Natural killer cell (primary cell): ENCODE measurements at places on chromosomes 4 and X. TPM values are rescaled to one million over a fixed set of nuclear protein-coding genes. Genes with fewer than 3 reads are reported as not detected.

DNA sequence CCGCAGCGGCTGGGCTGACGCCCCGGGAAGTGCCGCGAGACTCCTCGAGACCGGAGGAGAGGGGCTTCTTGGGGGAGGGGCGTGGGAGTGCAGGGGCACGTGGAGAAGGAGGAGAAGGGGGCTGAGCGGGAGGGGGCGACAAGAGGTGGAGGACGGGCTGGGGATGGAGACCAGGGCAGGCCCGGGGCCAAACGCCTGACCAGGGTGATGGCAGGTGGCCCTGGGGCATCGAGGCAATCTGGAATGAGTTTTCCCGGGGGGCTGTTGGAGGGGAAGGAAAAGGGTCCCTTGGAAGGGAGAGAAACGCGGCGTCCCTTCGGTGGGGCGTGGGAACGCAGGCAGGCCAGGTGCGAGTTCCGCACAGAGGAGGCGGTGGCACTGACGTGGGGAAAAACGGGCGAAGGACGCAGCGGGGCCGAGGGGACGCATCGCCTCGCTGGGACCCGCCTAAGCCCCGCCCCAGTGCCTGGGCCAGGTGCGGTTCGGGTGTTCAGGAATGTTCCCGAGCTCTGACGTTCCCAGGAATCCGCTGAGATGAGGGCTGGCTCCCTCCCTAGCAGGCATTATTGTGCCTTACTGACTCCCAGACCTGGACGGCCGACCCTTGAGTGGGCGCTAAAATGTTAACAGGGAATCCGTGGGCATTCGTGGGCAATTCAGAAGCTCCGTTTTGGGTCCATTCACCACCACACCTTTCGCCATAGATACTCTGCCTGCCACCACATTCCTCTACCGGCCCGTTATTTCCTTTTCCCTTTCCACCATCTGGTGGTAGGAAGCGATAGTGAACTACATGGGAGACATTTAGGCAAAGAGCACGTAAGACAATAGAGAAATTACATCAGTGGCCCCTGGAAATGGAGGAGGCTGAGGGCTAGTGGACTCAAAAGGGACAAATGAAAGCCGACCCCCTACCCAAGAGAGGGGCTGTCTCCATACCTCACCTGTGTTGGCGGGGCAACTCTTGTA is 795 bp upstream of the SH3KBP1 start:
- DNase-seq: peak; percentile 27

DNA sequence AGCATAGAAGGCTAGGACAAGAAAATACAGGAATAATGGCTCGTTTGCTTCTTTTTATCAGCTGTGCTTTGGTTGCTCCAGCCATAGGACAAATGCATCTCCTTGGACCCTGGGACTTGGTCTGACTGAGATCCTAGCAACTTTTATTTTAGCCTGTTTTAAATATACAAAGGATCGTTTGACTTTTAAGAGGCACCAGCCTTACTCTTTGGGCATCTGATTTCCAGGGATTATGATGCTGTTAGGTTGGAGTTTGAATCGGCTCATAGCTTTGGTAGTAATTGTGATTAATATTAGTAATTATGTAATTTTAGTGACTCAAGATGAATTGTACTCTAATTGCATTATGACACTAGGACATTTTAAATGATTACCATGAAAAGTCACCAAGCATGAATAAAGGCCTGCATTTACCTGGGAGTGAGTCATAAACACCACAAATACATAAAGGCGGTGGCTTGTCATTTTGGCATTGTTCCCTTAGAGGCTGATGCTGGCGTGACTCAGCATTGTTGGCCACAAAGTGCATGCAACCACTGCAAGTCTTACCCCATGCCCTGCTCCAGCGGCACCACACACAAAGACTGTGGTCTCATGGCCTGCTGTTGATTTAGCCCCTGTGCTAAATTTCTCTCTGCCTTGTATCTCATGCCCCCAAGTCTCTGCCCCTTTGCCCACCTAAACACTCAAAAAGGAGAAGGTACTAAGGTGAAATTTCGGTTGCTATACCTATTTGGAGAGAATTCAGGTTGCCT is 12.4 kb downstream of the GPAT3 start:
- peak; percentile 47 for DNase-seq

GRCh38 chr4:112069110-112069509 is 76.1 kb upstream of the FAM241A start:
- DNase-seq: no peak

GRCh38 chr4:77006753-77007353 is 57.3 kb downstream of the SEPTIN11 start:
- DNase-seq: no peak

DNA sequence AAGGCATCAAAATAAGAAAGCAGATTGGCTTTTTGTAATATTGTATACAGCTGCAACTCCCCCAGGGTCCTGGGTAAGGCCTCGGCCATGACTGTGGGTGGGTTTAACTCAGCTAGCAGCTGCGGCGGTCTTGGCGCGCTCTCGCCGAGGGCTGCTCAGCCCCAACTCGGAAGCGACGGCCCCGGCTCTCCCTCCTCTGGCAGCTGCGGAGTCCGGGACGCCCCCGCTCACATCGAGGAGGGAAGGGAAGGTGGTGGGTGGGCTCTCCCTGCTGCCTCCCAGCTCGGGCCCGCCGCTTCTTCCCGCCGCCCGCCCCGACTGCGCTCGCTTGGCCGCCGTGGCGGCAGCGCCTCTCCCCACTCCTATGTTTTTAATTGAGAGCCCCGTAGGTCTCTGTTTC is 51.2 kb downstream of the GPR50 start:
- DNase-seq: no peak

GAGE2A gene
- not detected for total RNA-seq

ANXA3 gene
- not detected for total RNA-seq

KIAA1210 gene
- not detected for total RNA-seq

GAGE1 gene
- total RNA-seq: not detected
